Peyer's patch (tissue), 4 donors: ENCODE measurements at places on chromosomes 7 and 10. TPM values are rescaled to one million over a fixed set of nuclear protein-coding genes. Genes with fewer than 3 reads are reported as not detected.

GRCh38 chr10:80153460-80153859 lies 20.9 kb downstream of the PLAC9 start:
- peak; percentile 29 for DNase-seq

- no peak for DNase-seq
Observed at GRCh38 chr7:78535655-78536054, 737.1 kb downstream of the PHTF2 start.

GRCh38 chr7:22821702-22822485 lies 755 bp downstream of the TOMM7 start:
- no peak for DNase-seq

GRCh38 chr10:21042536-21042935 lies 145.4 kb upstream of the NEBL start:
- no peak for DNase-seq

- DNase-seq: no peak
Observed at GRCh38 chr7:39069031-39069430, 91.3 kb downstream of the POU6F2 start.

The HOXA3 gene
- total RNA-seq: 11.6 TPM
